ENCODE measurements at places on chromosomes 6 and 20.
A peak's percentile ranks its signal among the peaks of the same experiment; 100 is the strongest.

DNA sequence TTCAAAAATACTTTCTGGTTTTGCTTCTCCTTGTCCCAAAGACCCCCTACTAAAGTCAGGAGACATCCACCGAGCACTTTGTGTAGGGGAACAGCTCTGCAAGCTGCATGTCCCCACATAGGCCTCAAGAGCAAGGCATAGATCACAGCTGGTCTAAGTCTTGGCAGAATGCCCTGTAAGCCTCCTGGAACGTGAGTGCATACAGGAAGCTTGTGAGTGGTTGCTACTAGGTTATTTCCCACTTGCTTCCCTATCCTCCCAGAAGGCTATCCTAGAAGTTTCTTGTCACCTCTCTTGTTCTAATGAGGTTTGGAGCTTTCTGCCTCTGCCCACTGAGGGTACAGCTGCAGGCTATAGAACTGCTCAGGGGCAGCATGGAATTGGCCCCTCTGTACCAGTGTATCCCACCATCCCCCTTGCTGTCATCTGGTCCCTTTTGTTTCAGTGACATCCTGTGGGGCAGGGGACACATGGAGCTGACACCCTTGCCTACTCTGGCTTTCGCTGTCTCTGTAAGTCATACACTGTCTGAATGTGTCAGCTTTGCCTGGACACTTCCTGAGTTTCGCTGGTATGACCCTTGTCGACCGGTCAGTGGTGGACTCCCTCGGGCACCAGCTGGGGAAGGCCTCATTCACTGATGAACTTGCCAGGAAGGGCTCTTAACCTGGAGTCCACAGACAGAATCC, 35.6 kb upstream of the KCNK16 start:
- no peak for DNase-seq

DNA sequence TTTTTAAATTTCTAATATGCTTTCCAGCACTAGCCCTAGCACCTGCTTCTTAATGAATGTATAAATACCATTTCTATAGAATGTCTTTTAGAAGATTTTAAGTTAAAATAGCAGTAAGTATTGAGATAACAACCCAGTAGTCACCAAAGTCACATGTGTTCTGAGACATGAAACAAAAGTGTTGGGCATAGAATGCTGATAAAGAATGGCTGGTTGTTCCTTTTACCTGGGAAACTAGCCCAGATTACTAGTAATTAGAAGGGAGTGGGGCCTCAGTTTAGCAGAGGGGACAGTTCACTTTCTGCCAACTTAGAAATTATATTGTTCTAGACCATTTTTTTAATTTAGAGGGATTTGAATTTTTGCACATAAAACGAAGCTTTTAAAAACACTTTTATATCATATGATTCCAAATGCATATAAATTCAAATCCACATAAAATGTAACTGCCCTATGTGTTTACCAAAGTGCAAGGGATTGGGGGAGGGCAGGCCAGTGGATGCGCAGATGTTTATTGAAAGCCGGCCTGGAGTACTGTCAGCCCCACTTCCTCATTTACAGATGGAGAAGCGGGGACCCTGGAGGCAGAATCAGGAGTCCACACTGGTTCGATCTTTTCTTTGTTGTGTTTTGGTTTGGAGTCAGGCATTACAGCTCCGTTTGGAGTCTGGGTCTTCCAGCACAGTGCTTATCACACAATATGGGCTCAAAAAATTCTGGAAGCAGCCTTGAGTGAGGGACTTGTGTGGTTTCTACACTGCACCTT, 139.8 kb downstream of the ZDHHC14 start:
- DNase-seq = no peak

- DNase-seq = no peak
Measured at GRCh38 chr6:142537612-142538478, 236.0 kb downstream of the ADGRG6 start.

DNA sequence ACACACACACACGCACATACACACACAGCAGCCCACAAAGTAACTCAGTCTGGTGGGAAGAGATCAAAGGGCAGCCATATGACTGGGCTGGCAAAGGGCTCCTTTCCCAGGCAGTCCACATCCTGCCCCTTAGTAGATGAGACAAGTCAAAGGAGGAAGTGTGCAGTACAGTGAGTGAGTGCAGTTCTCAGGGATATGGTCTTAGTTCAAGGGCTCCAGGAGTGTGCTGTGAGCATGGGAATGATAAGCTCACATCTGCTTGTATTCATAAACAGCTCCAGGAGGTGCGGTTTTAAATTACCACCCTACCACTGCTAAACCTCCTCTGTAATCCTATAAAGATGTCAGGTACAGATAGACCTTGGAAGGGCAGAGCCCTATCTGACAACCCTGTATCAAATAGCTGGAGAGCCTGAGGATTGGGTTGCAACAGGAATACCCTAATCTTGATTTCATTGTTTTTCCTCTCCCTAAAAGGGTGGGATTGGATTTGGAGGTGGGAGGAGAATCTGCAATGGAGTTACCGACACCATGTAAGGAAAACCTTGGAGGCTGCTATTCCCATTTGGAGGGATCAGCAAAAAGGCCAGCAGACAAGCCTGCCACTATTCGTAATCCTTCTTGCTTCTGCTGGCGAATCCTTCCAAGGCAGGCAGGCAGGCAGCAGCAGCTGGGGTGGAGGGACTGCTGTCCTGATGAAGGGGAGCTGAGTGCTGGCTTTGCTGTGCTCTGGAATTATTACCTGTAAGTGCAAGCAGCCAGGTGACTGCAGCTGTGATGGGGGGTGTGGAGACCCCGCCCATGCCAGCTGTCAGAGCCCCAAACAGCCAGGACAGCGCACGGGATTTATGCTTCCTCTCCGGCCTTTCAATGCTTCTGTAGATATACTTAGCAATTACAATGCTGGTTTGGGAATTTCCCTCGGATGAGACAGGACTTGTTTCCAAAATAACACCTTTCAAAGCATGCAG, 342.7 kb downstream of the PRL start:
- DNase-seq = no peak

DNA sequence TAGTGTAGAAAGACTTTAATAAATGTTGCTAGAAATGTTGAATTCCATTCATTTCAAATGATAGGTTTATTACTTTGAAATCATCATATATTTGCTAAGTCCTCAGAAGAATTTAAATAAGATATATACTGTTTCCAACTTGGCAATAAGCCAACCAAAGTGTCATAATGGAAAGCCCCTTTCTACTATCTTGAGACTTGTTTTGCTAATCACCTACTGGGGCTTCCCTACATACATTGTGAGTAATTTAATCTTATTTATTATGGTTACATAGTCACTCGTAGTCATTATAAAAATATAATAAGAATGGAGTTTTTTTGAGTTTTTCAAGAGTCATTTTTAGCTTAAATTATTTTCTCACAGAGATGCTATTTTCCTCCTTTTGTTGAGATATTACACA, 20.7 kb downstream of the COL19A1 start:
- DNase-seq = no peak

DNA sequence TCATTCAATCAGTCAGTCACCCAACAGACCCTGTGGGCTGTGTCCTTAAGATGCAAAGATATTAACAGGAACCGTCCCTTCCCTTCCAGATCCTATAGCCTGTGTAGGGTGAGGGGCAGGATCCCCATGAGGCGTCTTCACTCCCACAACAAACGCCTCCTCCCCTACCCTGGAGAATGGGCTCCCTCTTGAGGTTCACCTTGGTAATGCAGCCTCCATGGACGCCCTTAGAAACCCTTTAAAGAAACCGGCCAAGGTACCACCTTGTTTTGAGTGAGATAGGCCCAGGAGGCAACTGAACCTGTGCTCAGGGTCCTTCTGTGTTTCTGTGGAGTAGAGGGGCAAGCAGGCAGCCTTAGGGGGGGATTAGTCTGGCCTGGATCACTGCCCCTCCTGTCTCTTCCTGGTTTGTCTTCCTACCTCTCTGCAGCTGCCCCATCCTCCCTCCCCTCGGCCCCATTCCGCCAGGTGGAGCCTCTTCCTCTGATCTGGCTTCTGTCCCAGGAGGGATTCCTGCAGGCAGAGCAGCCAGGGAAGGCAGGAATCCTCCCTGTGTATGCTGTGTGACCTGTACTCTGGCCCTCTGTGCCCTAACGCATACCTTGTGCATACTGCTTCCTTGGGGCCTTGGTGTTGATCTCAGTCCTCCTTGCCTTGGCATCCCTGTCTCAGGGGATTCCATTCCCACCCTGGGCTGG, 6.6 kb upstream of the GUCA1A start:
- DNase-seq = peak; percentile 2

DNA sequence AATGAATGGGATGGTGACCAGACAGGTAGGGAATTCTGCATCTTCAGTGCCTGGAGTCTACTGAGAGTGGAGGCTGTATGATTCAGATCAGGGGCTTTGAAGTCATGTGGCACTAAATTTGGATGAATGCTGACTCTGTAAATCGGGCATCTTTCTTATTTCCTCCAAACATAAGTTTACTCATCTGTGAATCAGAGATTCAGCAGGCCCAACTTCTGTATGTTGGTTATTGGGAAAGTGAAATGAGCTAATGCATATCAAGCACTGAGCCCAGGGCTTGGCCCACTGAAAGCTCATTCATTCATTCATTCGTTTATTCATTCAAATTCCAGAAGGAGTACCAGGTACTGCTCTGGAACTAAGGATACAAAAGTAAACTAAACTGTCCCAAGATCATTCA, 192.3 kb upstream of the RIN2 start:
- DNase-seq = no peak

GRCh38 chr6:42012501-42013133, 37.7 kb upstream of the TAF8 start:
- DNase-seq = no peak
